ENCODE measurements at places on chromosomes 6 and 20.

- no peak for DNase-seq
Observed at GRCh38 chr6:109309917-109310316, 72.3 kb downstream of the CD164 start.

- no peak for DNase-seq
Observed at GRCh38 chr20:33687370-33687915, 1.3 kb upstream of the E2F1 start.

GRCh38 chr20:9506280-9506821, 8.0 kb upstream of the LAMP5 start:
- no peak for DNase-seq

DNA sequence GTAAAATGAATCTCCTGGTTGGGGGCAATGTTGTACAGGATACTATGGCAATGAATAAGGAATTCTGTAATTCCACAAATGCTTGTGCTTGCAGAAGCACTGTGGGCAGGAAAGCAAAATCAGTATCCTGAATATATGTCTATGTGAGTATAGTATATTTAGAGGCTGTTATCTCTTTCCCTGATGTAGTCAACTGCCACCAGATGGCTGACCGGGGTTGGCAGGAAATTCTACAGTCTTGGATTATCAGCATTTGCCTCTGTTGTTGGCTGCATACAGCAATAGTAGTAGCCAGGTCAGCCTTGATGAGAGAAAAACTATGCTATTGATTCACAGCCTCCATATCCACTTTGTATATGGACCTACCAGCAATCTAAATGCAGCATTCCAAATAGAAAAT, 425.1 kb upstream of the JAG1 start:
- DNase-seq: peak; percentile 27

- no peak for DNase-seq
Observed at GRCh38 chr6:7087066-7087465, 20.7 kb upstream of the RREB1 start.

DNA sequence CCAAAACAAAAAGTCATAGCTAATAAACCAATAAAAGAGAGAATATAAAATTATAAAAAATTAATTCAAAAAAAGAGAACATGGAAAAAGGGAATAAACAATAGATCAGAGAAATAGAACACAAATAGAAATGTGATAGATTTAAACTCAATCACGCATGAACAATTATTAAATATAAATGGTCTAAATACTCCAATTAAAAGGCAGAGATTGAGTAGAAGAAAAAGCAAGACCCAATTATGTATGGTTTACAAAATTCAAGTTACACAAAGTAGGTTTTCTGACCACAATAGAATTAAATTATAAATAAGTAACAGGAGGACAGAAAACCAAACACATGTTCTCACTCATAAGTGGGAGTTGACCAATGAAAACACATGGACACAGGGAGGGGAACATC, 36.4 kb upstream of the MAN1A1 start:
- DNase-seq: no peak

DNA sequence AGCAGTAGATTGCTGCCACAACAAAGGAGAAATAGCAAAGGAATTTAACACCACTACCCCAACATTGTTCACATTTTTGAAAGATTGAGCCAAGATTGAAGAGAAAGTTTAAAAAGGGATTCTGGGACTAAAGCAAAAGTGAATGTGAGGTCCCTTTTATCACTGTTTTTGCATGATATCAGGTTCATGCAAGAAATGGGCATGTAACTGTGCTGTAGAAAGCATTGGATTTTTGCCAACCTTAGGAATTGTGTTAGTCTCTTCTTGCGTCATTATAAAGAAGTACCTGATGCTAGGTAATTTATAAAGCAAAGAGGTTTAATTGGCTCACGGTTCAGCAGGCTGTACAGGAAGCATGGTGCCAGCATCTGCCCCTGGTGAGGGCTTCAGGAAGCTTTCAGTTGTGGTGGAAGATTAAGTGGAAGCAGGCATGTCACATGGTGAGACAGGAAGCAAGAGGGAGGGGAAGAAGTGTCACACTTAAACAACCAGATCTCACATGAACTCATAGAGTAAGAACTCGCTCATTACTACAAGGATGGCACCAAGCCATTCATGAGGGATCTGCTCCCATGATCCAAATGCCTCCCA, 4.6 kb upstream of the GJB7 start:
- DNase-seq: no peak

DNA sequence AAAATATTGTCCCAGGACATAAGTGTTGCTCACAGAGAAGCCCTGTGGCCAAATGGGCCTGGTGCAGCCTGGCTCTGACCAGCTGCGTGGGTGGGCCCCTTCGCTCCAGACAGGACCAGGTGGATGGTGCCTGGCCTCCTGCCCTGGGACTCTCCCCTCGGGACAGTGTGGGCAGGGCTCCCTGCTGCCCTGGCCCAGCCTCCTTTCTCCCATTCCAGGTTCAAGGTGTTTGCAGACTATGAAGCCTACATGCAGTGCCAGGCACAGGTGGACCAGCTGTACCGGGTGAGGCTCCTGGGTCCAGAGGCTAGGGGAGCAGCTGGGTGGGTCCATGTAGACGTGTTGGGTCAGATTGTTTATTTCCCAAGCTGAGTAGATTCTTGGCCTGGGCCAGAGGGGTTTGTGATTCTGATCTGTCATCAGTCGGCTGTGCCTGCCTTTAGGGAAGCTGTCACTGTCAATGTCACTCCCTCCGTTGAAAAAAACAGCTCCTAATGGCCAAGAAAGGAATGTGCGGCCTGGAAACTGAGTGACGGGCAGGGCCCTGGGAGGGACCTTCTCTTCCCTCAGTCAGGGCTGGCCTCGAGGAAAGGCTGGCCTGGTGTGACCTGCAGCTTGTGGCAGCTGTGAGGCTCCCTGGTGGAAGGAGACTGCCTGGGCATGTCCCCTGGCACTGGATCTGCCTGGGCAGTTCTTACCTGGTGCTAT, 47.7 kb downstream of the PYGB start:
- DNase-seq: no peak

DNA sequence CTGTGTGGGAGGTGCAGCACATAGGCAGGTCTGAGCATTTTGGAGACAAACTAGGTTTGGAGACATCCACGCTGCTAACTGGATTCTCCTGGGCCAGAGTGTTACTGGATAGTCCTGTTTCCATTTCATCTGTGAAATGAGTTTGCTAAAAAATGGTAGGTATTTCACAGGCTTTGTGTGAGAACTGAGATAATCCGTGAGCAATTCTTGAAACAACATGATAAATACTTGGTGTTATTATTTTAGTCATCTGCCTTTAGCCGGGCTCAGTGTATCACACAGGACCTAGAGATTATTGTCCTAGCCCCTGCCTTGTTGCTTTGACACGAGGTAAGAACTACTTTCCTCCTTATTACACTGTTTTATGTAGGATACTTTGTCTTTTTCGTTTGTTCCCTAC, 63.0 kb downstream of the PRR18 start:
- DNase-seq: no peak

- no peak for DNase-seq
Observed at GRCh38 chr6:27031302-27031701, 216.2 kb upstream of the PRSS16 start.

- no peak for DNase-seq
Observed at GRCh38 chr6:139584599-139584998, 210.2 kb upstream of the CITED2 start.

DNA sequence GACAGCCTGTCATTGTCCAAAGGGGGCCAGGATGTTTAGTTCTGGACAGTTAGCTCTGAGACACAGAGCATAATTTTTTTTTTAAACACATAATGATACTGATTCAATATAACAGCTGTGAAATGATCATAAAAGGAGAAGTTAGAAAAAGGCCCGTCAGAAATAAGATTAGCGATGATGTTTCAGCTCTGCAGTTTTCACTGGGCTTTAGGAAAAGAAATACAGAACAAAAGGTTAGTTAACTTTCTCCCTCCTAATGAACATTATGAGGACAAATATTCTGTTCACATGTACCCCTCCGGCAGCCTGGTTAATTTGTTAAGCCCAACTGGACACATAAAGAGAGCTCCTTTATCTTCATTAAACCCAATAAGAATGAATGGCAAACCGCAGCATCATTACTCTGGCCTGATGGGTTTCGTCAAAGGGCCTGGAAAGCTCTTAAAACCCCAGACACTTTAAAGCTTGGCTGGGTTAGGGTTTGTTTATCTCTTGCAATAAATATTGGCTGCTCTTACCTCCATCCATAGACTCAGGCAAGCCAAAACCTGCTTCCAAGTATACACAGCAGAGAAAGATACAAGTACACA, 394.6 kb downstream of the KIF16B start:
- DNase-seq: no peak

DNA sequence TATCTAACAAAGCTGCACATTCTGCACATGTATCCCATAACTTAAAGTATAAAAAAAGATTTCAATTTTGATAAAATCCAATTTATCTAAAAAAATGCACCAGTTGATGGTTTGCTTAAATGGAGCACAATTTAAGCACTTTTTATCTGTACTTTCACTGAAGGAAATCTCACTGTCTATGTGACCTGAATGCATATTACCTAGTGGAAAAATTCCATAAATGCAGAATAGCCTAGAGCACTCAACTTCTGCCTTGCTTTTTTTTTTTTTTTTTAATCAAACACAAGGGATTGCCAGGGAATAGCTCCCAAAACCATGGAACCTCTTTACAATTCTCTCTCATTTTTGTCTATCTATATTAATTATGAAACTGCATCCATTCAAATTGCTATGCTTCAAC, 80.4 kb downstream of the RFPL4B start:
- no peak for DNase-seq

GRCh38 chr6:106732376-106732940, 103.1 kb downstream of the QRSL1 start:
- no peak for DNase-seq

DNA sequence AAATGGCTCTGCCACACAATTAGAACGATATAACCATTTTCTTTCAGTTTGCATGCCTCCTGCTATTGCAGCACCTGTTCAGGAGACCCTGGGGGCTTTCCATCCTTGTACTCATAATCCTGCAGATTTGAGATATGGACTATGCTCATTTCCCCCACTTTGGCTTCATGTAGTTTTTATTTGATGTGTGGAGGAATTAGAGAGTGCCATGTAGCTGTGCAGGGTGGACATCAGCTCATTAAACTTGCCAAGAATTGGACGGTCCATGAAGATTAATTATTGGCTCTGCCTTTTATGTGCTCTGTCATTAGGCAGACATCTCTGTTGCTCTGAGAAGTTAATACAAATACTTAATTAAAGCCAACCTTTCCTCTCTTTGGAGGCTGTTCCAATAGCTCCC, 66.2 kb upstream of the CD83 start:
- no peak for DNase-seq

DNA sequence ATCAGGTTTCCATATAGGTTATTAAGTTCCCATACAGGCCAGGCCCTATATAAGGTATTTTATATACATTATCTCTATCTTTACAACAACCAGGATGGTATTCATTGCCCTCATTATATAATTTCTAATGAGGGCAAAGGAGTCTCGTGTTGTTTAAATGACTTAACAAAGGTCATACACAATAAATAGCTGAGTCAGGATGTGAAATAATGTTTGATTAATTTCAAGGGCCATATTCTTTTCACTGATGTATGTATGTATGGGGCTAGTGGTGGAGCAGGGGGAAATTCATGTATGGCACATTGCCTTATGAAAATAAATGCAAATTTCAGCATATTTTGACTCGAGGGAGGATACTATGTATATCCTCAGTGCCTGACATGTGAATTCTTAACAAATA, 200.7 kb downstream of the FAXC start:
- no peak for DNase-seq

GRCh38 chr6:28266962-28267694, at the start of gene ZSCAN26:
ZSCAN26 (plus strand) TSS chr6:28267143; CDS start chr6:28271920, 4,777 bp downstream.
- peak; percentile 80 for DNase-seq

GRCh38 chr6:28597924-28598722, 72.4 kb downstream of the GPX5 start:
- no peak for DNase-seq

GRCh38 chr20:41167481-41168253, 30.3 kb downstream of the PLCG1 start:
- DNase-seq: peak; percentile 7

- peak; percentile 20 for DNase-seq
Observed at GRCh38 chr6:106702451-106703110, 73.2 kb downstream of the QRSL1 start.

GRCh38 chr20:10501402-10501801, 66.3 kb downstream of the SLX4IP start:
- no peak for DNase-seq

DNA sequence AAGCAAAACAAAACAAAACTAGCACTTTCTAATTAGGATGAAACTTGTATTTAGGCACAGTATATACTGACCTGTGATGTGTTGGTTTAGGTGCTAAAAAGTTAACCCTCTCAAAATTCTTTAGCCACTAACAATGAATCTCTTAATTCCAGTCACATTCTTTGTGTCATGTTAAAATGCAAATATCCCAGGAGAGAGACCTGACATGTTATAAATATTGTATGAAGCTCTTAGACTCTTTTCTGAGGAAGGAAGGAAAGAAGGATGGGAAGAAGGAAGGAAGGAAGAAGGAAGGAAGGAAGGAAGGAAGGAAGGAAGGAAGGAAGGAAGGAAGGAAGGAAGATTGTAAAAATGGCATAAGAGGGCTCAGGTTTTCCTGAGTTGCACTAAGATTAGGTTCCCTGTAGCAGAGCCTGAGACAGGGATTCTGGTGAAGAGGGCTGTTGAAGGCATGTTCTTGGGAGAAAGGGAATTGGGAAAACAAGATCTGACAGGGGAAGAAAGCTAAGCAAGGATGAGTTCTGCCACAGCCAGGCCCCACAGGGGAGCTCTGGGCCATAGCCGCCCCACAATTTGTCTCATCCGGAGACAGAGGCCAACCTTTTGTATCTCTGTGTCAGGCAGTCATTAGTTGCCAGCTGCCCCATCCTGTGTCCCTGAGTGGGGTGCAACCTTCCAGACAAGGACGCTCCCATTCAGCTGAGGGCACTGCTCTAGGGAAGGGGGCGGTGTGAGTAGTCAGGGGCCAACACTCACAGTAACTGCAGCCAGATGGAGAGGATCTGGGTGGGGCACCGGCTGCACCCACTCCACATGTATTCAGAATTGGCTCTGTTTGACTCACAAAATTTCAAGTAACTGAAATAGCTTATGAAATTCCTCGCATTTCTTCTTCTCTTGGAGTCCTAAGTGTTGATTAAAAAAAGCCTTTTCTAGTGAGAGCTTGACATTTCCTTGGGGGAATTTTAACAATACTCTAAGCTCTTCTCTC, 189.3 kb upstream of the ARG1 start:
- no peak for DNase-seq

- no peak for DNase-seq
Observed at GRCh38 chr6:109304284-109305015, 77.8 kb downstream of the CD164 start.

GRCh38 chr6:13074415-13075140, 253.8 kb downstream of the TBC1D7 start:
- no peak for DNase-seq

- DNase-seq: no peak
Observed at GRCh38 chr20:53742685-53743081, 149.0 kb upstream of the ZNF217 start.

All from left colon (tissue), 2 donors.